Stimulated activated CD8-positive, alpha-beta memory T cell treated with anti-CD3 and anti-CD28 coated beads, Interleukin-2, amount 100 ng/mL, for 1 hour (primary cell): ENCODE measurements at places on chromosomes 7 and 10.
A peak's percentile ranks its signal among the peaks of the same experiment; 100 is the strongest.

DNA sequence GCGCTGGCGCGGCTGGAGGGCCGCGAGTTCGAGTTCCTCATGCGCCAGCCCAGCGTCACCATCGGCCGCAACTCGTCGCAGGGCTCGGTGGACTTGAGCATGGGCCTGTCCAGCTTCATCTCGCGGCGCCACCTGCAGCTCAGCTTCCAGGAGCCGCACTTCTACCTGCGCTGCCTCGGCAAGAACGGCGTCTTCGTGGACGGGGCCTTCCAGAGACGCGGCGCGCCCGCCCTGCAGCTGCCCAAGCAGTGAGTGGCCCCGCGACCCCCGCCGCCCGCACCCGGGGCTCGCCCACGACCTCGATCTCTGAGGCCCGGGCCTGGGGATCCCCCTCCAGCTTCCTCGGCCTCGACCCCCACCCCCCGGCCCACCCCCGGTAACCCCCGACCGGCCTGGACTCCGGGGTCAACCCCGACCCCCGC, 537 bp downstream of the FOXK1 start:
- no peak for DNase-seq

GRCh38 chr10:69179089-69179742, 818 bp upstream of the SUPV3L1 start:
- DNase-seq: peak; percentile 7

GRCh38 chr7:26965724-26966123, 101.3 kb upstream of the SKAP2 start:
- DNase-seq: no peak

DNA sequence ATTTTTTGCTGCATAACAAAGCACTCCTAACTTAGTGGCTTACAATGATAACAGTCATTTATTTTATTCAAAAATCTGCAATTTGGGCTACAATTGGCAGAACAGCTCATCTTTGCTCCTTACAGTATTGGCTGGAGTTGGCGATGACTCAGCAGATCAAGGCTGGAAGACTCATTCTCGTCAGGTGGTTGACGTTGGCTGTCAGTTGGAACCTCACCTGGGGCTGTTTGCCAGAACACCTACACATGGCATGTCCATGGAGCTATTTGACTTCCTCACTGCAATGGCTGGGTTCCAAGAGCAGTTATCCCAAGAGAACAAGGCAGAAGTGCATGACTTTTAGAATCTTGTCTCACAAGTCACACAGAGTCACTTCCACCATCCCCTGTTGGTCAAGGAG, 75.1 kb downstream of the NOD1 start:
- no peak for DNase-seq

- no peak for DNase-seq
Measured at GRCh38 chr10:4790045-4790444, 36.0 kb upstream of the AKR1E2 start.

- DNase-seq: no peak
Measured at GRCh38 chr7:2306688-2307087, 7.6 kb downstream of the SNX8 start.

- no peak for DNase-seq
Measured at GRCh38 chr7:123643495-123644441, 11.9 kb upstream of the LMOD2 start.

DNA sequence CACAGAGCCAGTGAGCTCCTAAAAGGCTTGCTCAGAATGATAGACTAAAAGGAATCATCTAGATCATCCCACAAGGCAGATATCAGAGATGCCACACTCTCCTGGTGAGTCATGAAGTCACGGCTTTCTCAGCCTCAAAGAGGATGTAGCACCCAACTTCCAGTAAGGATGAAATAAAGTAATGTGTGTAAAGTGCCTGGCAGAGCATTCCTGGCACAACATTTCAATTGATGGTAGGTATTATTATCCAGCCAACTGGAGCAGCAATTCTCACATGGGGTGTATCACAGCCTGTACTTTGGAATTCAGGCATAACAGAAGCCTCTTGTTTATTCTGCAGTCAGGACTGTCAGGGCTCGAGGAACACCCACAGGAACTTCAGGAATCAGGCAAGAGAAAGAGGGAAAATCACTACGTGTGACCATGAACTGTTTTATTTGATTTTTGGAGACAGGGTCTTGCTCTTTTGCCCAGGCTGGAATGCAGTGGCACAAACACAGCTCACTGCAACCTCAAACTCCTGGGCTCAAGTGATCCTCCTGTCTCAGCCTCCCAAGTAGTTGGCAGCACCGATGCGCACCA, 5.3 kb upstream of the NAT16 start:
- DNase-seq: no peak
